AG09319 (cell line): ENCODE measurements at places on chromosomes 4 and X.
A peak's percentile ranks its signal among the peaks of the same experiment; 100 is the strongest.

GRCh38 chr4:70945046-70945445, 42.9 kb downstream of the MOB1B start:
- DNase-seq, result no peak

DNA sequence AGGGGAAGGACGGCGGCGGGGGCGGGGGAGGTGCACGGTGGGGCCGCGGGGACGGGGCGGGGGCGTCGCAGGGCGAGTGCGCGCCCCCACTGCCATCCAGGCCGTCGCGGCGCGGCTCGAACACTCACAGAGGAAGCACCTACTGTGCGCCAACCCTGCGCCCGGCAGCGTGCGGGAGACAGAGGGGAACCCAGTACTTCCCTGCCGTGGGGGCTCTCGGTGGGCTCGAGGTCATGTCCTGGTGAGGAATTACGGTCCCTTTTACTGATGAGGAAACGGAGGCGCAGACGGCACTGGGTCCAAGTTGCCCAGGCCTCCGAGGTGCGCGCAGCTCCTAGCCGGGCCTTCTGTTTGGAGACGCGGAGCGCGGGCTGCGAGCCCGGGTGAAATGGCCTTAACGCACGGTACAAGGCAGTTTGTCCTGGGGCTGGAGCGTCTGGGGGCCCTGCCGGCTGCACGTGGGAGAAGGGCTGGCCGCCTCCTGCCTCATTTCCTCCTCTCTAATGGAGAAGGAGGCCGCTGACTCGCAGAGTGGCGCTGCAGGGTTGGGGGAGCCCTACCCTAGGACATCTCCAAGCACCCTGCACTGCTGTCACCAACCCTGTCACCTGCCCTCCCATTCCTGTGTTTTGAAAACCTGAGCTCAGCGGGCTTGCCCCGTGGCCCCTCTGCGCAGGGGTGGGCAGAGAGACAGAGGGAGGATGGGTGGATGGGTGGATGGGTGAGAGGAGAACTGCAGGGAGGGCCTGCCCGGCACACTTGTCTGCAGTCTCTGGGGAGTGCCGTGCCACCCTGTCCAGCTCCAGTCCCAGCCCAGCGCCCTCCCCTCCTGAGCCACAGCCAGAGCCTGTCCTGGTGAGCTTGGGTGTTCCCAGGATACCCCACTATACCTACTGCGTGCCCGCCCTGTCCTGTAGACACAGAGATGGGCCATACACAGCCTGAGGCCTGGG, 106.0 kb downstream of the ADRA2C start:
- DNase-seq, result no peak

GRCh38 chr4:102988429-102989020, 31.0 kb downstream of the SLC9B1 start:
- no peak for DNase-seq

GRCh38 chr4:119337010-119337409, 15.1 kb upstream of the FABP2 start:
- DNase-seq, result peak; percentile 16

DNA sequence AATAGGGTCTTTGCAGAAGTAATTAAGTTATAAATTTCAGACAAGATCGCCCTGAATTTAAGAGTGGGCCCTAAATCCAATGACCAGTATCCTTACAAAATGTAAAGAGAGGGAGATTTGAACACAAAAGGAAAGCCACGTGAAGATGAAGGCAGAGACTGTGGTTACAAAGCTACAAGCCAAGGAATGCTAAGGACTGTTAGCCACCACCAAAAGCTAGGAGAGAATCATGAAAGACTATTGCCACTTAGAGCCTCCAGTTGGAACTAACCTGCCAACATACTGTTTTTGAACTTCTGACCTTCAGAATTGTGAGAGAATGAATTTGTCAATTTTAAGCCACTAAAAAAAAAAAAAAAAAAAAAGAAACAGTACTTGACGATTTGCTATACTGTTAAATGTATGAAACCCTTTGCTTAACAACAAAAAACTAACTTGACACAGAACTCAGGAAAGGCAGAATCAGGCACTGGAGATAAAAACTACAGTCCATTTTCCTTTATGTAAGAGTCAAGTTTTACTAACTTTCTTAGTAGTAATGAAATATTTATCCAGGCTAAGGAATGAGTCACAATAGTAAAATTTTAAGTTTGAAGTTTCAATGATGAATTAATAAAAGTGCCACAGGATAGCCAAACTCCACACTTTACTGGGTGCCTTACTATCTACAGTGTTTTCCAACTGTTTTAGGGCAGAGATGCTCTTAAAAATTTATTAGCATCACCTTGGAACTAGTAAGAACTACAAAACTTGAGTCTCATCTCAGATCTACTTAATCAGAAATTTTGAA, 25.1 kb downstream of the DHX15 start:
- no peak for DNase-seq

- no peak for DNase-seq
Observed at GRCh38 chr4:88189881-88190585, 31.6 kb upstream of the ABCG2 start.

DNA sequence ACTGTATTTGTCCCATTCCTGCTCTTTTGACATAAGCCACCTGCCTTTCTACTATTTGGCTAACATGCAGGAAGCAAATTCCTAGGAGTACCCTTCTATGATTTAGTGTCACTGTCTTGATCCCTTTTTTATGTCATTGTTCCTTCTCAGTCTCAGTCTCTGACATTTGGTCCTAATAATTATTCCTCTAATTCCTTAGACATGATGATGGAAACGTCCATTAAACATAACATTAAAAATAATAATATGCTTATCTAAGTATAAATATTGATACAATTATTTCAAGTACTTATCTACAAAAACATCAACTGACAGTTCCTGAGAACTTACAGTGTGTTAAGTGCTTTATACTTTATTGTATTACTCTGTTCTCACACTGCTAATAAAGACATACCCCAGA, 857.0 kb upstream of the LCORL start:
- no peak for DNase-seq
